ENCODE measurements at places on chromosomes 6 and 20.

- peak; percentile 3 for DNase-seq
Observed at GRCh38 chr6:122286512-122286911, 112.9 kb upstream of the HSF2 start.

DNA sequence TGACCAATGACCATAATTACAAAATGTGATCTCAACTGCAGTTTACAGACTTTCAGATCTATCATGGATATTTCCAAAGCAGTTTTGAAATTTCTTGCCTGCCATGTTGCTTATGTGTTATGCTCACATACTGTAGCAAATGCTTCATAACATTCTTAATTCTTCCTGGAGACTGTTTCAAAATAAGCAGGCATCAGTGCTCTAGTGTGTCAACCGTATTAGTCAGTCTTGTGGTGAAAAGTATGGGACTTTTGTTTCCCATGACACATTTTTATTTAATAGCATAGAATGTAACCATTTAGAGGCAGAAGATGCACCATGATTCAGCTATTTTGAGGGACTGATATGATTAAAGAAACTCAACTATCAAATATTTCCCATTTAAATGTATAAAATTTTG is 1.7 kb downstream of the POPDC3 start:
- DNase-seq = peak; percentile 79

GRCh38 chr6:106411643-106412200 is 51.2 kb downstream of the CRYBG1 start:
- no peak for DNase-seq

DNA sequence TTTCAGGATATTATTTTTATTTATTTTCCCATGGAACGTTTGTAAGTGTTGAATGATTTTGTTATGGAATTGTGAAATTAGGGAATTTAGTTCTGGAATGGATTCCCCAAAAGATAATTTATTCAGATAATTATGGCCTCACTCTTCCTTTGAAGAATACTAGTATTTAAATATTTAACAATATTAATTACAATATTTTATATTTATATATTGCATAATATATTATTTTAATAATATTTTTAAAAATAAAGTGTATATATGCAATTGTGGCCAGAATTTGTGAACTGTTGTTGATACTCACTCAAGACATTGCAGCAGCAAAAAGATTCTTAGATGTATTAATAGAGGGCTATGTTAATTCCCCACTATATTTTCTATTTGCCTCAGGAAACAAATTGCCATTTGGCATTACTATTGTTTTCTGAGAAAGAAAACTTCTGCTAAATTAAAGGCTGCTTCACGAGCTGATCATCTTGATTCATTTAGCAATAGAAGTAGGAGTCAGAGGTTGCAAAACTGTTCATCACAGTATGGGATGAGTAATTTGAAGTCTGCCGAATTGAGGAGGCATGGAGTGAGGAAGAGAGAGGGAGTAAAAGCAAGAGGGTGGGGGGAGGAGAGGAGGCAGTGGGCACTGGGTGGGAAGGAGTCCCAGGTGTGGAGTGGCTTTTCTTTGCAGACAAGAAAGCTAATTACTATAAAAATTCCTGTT is 729.2 kb downstream of the DHX35 start:
- no peak for DNase-seq

DNA sequence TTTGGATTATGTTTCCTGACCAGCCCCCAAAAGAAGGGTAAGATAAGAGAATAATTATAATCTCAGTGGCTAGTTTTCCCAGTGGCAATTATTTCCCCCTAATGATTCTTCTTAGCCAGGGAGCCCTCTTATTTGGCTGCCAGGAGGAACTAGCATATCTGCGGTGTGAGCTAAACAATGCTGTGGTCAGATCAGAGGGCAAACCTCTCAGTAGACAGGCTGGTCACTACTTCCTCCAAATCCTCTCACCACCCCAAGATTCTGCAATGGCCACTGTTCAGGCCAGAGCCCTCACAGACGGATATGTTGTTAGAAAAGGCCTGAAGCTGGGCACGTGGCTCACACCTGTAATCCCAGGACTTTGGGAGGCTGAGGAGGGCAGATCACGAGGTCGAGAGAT is 273.4 kb upstream of the SASH1 start:
- DNase-seq = no peak

- no peak for DNase-seq
Observed at GRCh38 chr20:25038591-25039015, 19.3 kb downstream of the ACSS1 start.

DNA sequence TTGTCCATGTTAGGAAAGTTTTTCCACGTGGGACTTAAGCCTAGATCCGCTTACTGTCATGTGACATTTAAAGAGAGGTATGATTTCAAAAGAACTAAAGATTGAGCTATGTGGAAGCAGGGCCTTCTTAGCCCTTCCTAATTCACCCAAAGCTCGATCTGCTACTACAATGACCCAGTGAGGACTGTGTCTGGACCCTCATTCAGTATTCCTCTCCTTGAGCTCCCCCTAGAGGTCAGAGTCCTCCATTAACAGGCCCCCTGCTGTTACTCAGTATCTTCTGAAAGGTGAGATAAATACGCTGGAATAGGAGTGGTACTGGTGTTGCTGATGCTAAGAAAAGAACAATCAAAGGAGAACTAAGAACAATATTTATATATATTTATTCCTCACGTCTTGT is 414.0 kb downstream of the GJA1 start:
- DNase-seq = no peak

GRCh38 chr6:123821112-123821511 is 17.4 kb downstream of the NKAIN2 start:
- DNase-seq = no peak

GRCh38 chr20:62952968-62953838 is 694 bp downstream of the SLC17A9 start:
- no peak for DNase-seq

- DNase-seq = no peak
Observed at GRCh38 chr6:33546766-33547165, 33.3 kb downstream of the BAK1 start.

DNA sequence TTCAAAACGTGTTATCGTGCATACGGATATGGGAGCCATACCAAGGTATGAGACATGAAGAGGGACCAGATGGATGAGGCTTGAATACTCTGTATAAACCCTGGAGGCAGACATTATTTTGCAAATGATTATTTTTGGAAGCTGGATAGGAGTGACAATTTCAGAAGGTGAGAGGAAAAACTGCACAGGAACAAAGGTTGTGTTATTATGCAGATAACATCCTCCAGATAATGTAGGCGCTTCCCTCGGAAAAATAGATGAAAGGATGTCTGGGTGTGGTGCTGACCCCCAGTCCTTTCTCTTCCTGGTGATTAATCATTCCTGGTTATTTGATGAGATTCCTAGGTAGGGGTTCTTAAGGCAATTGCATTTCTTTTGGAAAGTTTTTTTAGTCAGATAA is 36.4 kb upstream of the CD83 start:
- DNase-seq = no peak

DNA sequence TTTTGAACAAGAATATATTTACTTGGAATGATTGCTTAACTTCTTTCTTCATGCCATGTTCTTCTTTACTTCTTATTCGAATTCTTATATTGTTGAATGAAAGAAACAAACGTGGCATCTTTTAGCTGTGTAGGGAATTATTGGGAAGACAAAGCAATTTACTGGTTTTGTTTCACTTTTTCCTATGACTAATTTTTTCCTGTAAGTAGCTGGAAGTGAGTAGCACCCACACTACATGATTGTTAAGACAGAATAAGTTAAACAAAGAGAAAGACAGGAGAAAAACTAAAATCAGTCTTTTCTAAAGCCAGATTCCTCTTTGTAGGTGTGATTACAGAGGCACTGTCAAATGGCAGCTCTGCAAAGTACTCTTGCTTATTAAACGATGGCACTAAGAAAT is 593.4 kb downstream of the EYS start:
- no peak for DNase-seq

DNA sequence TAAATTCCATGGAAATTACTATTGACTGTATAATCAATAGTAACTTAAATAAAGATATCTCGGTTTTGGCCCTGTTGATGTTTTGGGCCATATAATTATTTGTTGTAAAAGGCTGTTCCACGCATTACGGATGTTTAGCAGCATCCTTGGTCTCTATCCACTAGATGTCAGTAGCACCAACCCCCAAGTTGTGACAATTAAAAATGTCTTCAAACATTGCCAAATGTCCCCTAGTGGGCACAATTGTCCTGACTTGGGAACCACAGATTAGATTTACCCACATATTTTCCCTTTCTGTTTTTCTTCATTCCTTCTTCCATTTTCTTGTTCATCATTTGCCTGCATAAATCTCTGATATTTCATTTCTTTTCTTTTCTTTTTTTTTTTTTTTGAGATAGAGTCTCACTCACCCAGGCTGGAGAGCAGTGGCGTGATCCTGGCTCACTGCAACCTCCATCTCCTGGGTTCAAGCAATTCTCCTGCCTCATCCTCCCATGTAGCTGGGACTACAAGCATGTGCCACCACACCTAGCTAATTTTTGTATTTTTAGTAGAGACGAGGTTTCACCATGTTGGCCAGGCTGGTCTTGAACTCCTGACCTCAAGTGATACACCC is 13.6 kb upstream of the WFDC8 start:
- no peak for DNase-seq

DNA sequence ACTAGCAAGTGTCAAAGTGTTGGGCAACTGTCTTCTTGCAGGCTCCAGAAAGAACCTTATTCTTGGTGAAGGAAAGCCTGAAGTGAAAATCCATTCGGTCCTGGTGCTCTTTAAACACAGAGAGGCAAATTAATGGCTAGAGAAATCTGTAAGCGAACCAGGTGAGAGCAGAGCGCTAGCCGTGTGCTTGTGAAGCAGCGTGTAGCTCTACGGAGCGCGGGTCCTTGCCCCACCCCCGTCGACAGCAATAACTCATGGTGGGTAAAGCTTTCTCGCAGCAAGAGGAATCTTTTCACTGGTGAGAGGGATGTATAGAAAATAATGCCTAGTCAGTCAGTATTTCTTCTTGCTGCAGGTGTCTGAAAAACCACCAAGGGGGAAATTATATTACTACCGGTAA is 37.0 kb upstream of the EMILIN3 start:
- DNase-seq = no peak

- DNase-seq = no peak
Observed at GRCh38 chr6:299104-299980, 7.1 kb downstream of the DUSP22 start.

- DNase-seq = no peak
Observed at GRCh38 chr6:31730631-31731086, 1.6 kb upstream of the DDAH2 start.

- no peak for DNase-seq
Observed at GRCh38 chr6:154773610-154774089, 40.4 kb downstream of the SCAF8 start.

- no peak for DNase-seq
Observed at GRCh38 chr6:15280028-15280427, 34.2 kb downstream of the JARID2 start.

- DNase-seq = no peak
Observed at GRCh38 chr20:24364482-24364881, 104.9 kb upstream of the SYNDIG1 start.

- DNase-seq = no peak
Observed at GRCh38 chr20:34974246-34974645, 18.6 kb downstream of the MYH7B start.

DNA sequence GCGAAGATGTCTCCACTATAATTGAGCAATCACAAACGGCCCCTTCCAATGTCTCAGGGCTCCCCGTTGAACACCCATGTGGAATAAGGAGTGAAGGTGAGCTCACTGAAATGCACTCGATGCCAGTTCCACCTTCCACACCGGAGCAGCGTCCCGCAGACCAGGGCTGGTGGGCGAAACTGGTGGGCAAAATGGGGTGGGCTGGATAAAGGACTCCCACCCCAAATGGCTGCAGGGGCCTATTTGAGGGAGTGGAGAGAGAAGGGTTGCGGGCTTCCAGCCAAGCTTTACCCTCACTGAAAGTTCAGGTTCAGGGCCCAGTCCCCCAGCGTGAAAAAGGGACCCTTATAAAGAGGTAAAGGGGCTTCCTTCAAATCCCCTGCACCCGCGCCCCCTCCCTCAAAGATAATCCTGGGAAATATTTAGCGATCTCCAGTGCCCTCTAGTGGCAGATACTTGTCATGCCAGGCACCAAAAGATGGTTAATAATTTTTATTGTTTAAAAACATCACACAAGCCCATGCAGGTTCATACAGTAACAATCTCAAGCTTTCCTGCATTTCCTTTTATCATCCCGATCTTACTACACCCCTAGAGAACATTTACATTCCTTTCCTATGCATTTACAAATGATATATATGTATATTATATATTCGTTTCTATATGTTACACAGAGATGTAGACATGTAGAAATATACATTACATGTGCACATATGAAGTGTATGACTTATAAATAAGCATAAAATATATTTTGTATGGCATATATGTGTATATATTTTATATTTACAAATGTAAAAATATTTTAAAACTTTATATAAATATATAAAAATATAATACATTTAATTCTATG is 58.2 kb upstream of the NKX2-2 start:
- no peak for DNase-seq

DNA sequence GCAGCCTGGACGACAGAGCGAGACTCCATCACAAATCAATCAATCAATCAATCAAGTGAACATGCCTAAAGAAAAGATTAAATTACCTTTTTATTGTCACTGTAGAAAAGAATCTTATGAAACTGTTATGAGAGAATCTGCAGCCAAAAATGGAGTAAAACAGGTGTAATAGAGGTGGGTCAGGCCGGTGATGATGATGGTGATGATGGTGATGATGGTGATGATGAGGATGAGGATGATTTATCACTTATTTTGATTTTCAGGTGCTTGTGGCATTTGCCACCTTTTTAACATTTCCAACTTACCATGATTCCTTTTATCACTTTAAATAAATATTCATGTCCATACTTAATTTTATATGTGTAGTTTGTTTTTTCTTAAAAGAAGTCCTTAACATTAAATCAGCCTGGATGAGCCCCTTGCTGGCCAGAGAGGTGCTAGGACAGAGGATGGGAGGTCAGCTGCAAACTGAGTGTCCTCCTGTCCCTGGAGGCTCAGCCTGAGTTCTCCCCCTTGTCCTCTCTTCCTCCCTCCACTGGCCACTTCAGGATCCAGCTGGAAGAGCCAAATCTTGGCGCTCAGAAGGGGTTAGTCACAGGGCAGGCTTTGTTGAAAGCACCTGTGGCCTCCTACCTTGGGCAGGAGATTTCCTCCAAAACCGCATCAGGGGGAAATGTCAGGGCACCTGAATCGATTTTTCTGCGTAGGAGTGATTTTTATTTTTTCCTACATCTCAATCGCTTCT is 32.6 kb downstream of the SLC2A10 start:
- DNase-seq = no peak

DNA sequence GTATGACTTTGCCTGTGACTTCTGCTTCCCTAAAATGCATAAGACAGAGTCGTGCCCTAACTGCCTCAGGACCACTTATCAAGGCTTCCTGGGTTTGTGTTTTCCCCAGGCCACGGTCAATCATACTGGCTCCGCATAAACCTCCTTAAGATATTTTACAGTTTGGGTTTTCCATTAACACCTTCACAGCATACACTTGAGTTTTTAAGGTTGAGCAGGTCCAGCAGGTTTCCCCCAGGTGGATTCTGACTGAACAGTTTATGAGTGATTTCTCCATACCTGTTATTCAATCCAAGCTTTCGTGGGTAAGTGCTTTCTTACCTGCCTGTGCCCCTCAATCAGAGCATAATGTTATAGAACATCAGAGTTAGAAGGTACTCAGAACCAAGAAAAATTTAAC is 39.3 kb downstream of the NINL start:
- DNase-seq = no peak

Measured in non-pigmented ciliary epithelial cell (primary cell).